ENCODE measurements at places on chromosomes 7 and 10.
A peak's percentile ranks its signal among the peaks of the same experiment; 100 is the strongest.

DNA sequence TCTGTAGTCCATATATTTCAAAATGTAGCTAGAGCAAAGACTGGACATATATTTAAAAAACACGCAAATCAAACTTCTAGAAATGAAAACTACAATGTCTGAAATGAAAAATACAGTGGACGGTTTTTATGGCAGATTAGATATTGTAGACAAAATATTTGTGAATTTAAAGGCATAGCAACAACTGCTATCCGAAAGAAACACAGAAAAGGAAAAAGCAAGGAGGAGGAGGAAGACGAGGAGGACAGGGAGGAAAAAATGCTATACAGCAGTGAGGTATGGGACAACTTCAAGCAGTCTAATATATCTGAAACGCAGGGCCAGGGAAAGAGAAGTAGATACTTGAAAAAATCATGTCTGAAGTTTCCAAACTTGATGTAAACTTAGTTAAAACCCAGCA lies 13.3 kb downstream of the WASL start:
- DNase-seq = no peak

DNA sequence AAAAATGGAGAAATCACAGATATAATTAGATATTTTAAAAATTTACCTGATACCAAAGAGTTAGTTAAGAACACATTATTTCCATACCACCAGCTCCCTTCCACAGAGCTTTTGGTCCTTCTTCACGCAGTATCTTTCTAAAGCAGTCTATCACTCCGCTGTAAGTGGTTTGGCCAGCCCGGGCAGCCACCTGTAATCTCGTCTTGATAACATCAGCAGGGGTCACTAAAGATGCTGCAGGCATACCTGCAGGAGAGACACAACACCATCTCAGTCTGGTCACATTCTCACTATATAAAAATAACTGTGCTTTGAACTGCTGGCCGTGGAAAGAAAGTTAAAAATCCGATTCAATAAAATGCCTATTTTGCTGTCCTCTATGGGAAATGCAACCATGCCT lies 200.1 kb downstream of the SLC25A13 start:
- no peak for DNase-seq

DNA sequence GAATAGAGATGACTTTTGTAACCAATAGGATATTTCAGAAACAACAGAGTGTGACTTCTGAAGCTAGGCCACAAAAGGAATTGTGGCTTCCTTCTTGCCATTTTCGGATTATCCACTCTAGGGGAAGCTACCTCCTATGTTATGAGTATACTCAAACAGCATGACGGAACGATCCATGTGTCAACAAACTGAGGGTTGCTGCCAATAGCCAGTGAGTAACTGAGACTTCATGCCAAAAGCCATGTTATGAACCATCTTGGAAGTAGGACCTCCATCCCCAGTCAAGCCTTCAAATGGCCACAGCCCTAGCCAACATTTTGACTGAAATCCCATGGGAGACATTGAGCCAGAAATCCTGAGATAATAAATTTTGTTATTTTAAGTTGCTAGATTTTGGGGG lies 69.0 kb upstream of the IL6 start:
- no peak for DNase-seq

DNA sequence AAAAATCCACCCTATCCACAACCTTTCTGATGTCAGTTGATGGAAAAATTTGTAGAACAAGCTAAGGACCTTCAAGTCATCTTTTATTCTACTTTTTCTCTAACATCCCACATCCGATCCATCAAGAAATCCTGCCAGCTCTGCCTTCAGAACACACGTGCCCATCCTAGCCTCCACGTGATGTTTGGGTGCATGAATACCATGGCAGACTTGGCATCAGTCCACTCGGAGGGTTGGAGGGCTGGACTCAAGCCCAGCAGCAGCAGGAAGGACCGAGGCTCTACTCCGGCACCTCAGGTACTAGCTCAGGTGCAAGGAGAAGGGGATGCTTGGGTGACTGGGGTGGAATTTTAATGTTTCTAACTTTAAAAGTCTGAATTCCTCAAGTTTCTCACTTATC lies 428.6 kb downstream of the DPP6 start:
- no peak for DNase-seq

DNA sequence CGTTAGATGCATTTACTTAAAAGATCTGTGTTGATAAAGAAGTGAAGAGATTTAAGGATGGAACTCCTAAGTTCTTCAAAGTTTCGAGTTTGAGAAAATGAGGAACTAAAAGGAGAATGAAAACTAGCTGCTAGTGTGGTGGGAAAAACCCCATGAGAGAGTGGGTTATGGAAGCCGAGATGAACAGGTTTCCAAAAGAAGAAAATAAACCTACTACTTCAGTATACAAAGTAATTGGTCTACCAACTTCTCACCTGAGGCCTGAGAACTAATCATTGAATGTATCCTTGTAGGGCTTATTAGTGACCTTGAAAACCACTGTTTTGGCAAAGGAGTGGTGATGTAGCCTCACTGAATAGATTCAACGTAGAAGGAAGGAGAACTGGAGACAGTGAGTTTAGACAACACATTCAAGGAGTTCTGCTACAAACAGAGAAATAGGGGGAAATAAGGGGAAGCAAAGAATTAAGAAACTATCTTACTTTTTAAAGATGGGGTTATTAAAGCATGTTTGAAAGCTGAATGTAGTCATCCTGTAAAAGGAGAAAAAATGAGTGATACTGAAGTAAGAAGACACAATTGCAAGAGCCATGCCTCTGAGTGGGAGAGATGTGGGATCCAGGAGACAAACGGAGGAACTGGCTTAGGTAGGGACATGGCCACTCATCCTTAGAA lies 50.8 kb downstream of the CH25H start:
- no peak for DNase-seq

DNA sequence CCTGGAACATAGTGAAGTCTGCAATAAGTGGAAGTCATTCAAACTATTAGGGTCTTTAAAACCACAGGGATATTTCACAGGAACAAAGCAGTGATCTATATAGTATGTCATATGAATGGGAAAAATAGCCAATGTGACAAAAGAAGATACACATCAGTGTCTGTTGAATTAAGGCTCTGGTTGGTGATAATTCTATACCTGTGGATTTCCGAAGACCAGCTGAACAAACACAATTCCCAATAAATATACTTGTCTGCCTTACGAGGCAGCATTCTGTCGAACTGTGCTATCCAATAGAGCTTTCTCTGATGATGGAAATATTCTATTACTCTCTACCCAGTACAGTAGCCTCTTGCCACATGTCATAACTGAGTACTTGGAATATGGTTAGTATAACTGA lies 55.9 kb upstream of the CAV2 start:
- no peak for DNase-seq

DNA sequence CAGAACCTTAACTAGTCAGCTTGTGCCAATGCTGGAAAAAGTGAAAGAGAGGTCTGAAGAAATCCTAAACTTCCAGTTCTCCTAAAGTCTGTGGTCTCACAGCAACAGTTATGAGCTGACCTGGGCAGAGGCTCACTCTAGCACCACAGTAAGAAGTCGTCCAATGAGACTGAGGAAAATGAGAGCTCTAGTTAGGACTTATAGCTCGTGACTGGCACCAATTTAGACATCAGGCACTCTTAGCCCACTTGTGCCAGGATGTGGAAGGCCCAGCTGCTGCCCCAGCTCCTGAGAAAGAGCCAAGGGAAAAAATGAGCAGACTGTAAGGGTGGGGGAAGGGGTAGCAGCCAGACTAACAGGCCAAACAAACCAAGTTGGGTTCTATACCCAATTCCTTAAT lies 7.6 kb downstream of the MMS19 start:
- DNase-seq = no peak

- peak; percentile 81 for DNase-seq
These were observed 91.6 kb downstream of the COBL start for GRCh38 chr7:51224811-51225595.

- no peak for DNase-seq
These were observed 74.5 kb downstream of the SYPL1 start for GRCh38 chr7:106037489-106038176.

- no peak for DNase-seq
These were observed 170.1 kb downstream of the ADRA2A start for GRCh38 chr10:111246814-111247452.

DNA sequence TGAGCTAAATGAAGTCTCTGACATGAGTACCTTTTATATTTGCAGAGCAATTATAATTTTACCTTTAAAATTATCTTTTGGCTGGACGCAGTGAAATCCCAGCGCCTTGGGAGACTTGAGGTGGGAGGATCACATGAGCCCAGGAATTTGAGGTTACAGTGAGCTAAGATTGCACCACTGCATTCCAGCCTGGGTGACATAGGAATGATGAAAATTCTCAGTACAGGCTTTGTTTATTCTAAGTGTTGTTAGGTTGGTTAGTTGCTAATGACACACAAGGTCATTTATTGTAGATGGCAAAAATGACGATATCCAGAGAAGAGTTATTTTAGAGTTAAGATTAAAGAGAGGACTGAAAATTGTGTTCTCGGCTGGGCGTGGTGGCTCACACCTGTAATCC lies 87.6 kb downstream of the XRCC2 start:
- peak; percentile 51 for DNase-seq

DNA sequence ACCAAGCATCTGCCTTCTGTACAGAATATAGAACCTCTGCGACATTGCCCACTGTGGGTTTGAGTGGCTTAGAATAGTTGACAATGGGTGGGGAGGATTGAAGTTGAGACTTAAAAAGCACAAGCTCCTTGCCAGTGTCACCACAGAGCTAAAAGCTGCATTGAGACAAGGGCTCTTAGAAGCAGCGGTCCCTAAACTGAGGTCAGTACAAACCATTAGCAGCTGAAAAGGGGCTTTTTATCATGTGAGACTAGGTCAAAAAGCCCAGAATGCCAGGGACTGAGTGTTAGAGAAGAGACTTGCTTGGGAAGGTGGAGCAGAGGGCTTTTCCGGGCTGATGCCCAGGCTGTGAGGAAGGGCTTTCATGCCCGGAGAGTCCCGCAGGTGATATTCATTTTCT lies 91.3 kb downstream of the POU6F2 start:
- no peak for DNase-seq

DNA sequence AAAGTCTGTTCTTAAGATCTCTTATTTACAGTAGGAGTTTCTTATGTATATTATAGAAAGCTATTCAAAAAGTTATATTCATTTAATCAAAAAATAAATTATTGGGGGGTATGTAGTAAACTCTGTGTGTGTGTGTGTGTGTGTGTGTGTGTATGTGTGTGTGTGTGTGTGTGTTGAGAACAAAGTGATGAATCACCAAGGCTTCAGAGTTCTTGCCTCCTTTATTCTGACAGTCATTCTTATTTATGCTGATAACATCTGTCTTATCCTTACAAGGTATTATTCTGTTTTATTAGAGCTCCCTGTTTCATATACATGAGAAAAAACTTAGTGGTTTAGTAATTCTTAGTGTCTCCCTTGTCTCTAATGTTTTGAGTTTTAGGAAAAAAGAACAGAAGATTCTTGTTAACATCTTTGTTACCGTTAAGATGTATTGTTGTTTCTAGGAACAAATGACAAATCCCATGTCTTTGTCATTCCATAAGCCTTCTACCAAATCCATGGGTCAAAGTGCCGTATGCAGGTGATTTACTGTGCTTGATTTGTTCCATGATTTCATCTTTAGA lies 424.0 kb downstream of the EXOC4 start:
- peak; percentile 27 for DNase-seq

- DNase-seq = no peak
These were observed 127.1 kb downstream of the CREB5 start for GRCh38 chr7:28539289-28539981.

DNA sequence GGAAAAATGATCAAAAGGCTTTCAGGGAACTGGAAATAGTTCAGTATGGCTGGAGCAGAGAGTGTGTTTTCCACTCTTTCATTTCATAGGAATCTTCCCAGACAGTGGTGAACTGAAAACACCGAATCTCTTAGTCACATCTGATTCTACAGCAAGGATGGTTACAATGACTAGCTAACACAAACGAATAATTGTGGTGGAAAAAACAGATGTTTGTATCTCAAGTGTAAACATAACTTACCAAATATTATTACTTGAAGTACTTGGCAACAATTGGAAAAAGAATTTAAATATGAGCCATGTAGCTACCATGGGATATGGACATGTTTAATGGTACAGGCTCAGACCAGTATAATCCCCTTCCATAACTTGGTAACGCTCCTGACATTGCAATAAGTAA lies 21.1 kb upstream of the BPGM start:
- peak; percentile 90 for DNase-seq

- no peak for DNase-seq
These were observed 172.1 kb downstream of the CELF2 start for GRCh38 chr10:11189582-11190376.

- DNase-seq = peak; percentile 81
These were observed 122.8 kb upstream of the CTTNBP2 start for GRCh38 chr7:117995850-117996650.

DNA sequence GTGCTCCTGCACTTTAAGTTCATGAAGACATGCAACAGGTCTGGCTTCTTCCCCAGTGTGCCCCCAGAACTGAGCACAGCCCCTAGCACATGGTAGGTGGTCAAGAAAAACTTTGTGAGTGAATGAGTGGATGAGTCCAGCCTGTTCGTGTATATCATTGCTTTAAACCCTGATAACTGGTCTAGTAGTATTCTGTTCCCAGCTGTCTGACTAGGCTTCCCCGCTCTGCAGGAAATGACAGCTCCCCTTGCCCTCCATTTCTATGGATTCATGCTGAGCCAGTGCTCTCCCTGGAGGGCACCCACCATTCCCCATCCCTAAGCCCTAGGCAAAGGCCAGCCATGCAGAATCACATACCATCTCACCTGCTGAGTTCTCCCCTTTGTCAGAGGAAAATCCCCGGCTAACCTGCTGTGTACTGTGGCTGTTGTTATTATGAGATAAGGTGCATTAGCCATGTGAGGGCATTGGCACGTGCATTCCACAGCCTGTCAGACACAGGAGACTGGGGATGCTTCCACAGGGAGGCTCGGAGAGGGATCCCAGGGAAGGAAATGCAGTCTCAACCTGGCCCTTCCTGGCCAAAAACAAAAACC lies 698.9 kb downstream of the GRID1 start:
- DNase-seq = no peak

DNA sequence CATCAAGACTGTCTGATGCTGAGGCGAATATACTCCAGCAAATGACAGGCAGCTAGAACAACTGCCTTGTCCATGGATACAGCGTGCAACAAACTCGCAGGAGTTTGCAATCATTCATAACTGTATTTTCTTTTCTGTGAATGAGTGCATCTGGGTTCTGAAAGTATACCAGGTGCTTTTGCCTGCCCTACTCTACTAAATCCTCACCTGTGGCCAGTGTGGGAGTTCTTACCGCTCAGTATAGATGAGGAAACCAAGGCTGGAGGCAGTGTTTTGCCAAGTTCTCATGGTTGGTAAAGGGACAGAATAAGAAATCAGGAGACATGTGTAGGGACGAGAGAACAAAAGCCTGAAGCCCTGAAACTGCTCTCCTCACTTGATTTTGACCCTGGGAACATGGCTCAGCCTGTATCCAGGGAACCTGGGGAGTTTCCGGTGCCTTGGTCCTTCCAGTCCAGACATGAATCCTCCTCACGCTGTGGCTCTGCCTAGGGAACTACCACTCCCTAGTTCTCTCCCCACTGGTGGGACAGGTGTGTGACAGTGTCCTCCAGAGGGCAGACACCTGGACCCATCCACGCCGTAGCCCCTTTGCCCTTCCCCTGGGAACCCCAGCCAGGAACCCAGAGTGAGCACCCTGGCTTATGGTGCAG lies 142.0 kb downstream of the CDH23 start:
- peak; percentile 61 for DNase-seq

- DNase-seq = no peak
These were observed 160.5 kb downstream of the SND1 start for GRCh38 chr7:127812540-127812939.

- DNase-seq = no peak
These were observed 13.7 kb upstream of the NODAL start for GRCh38 chr10:70455213-70455630.
